Spinal cord (tissue), 10 donors: ENCODE measurements at places on chromosomes 11 and 22.

DNA sequence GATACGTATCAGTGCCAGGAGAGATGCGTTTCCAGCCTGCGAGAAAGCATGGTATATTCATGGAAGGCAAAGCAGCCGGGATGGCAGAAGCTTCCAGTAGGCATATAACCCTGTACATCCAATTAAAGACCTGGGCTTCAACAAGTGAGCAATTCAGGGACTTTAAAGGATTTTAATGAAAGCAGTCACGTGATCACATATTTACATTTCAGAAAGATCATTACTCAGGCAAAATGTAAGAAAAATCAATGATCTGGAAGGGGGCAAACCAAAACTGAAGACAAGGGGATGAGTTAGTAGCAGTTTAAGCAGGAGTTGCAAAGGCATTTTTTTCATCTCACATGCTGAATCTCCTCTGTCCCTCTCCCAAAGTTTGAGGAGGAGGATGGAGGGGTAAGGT lies 7.8 kb downstream of the CDON start:
- no peak for DNase-seq

GRCh38 chr22:44444341-44445306 lies 53.4 kb downstream of the RTL6 start:
- no peak for DNase-seq

DNA sequence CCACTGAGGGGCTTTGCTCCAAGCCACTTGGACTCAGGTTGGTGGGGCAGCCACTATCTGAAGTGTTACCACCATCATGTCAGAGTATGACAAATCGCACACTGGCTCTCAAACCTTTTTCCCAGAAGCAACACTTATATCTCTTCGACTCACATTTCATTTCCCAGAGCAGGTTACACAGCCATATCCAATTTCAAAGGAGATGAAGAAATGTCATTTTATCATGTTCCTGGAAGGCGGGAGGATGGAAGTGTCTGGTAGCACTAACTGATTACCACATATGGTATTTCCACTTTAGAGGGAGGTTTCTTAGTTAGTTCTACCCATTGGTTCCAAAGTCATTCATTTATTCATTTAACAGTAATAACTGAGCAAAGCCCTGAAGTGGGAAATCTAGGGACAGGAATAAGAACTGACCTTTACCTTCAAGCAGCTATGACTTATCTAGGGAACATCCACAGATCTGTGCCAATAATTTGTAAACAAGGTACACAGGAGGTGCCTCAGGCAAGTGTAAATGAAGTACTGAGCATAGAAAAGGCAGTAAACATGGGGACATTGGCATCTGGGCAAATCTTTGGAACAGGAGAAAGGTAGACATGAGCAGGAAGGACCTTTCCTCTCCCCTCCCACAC lies 54.9 kb upstream of the LRRC55 start:
- no peak for DNase-seq

GRCh38 chr11:1836011-1836945 lies 1.5 kb downstream of the SYT8 start:
- no peak for DNase-seq

GRCh38 chr11:128476049-128476448 lies 111.3 kb downstream of the ETS1 start:
- DNase-seq = no peak

GRCh38 chr11:10503777-10504480 lies 37.1 kb downstream of the RNF141 start:
- no peak for DNase-seq
